Mesothelial cell of epicardium (in vitro differentiated cells): ENCODE measurements at places on chromosomes 16 and 17. TPM values are rescaled to one million over a fixed set of nuclear protein-coding genes. Genes with fewer than 3 reads are reported as not detected.

ABAT gene
- 20.7 to 21.6 TPM (median 21.4 TPM) in 3 replicates for total RNA-seq

TBC1D3D gene
- total RNA-seq: 0.72 to 1.3 TPM (median 1.0 TPM) in 3 replicates

CD300H gene
- not detected in 3 replicates for total RNA-seq

GRCh38 chr17:80726558-80727408, 182.1 kb downstream of the RPTOR start:
- no peak for DNase-seq
- H3K4me3 ChIP-seq: no peak overlapping the region
- no peak overlapping the region for H3K27ac ChIP-seq
- peaks cover 50% of the 10 kb centered on the region for H3K4me1 ChIP-seq

DNA sequence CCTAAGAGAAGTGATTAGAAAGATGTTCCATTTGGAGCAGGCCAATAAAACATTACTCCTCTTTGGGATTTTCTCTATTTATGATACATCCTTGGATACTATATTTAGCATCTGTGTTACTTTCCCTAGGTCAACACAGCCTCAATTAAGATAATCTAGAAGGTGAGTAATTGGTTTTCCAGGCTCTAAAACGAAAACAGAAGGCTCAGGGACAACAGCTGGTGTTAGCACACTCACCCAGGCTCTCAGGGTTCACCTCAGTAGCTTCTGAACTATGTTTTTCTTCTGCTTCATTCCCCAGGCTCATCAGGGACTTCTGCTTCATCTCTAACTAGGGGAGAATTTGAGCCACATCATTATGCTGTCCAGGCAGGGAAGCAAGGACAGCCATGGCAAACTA, 76.6 kb downstream of the ZZEF1 start:
- H3K27me3 ChIP-seq: no peaks in the 10 kb centered on the region
- H3K4me1 ChIP-seq: no peaks in the 10 kb centered on the region
- no peak overlapping the region for H3K27ac ChIP-seq
- H3K4me3 ChIP-seq: no peak overlapping the region
- H3K36me3 ChIP-seq: peaks cover 35% of the 10 kb centered on the region

- H3K27ac ChIP-seq: no peak overlapping the region
- H3K36me3 ChIP-seq: peaks cover 5% of the 10 kb centered on the region
- DNase-seq: no peak
These were observed 71.9 kb upstream of the TEKT1 start for GRCh38 chr17:6903326-6903900.
